Heart right ventricle (tissue), 16 donors: ENCODE measurements at places on chromosomes 2 and 18. TPM values are rescaled to one million over a fixed set of nuclear protein-coding genes. Genes with fewer than 3 reads are reported as not detected.

DNA sequence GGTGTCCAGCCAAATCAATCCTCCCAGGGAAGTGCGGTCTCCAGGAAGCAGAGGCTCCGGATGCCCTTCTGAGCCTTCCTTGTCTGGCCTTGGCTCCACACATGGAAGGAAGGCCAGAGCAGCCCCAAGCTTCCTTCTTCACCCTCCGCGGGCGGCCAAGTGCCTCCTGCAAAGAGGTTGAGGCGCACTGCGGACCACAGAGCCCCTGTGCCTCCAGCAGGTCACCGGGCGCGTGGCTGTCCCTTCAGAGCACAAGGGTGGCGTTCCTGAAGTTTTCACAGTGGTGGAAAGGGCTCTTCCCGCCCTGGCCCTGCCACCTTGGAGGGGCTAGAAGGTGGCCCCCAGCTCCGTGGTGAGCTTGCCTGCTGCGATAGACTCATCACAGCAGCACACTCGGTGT, 175.9 kb upstream of the RAB12 start:
- DNase-seq, result no peak

GRCh38 chr18:463403-463802, 37.1 kb downstream of the COLEC12 start:
- no peak for DNase-seq

- DNase-seq, result no peak
Measured at GRCh38 chr18:49611316-49611715, 49.5 kb downstream of the LIPG start.

DNA sequence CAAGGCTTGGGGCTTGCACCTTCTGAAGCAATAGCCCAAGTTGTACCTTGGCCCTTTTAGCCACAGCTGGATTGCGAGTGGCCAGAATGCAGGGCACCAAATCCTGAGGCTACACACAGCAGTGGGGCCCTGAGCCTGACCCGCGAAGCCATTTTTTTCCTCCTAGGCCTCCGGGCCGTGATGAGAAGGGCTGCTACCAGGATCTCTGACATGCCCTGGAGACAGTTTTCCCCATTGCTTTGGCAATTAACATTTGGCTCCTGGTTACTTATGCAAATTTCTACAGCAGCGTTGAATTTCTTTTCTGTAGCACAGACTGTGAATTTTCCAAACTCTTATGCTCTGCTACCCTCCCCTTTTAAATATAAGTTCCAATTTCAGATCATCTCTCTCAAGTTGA, 54.5 kb downstream of the MOCOS start:
- no peak for DNase-seq

DNA sequence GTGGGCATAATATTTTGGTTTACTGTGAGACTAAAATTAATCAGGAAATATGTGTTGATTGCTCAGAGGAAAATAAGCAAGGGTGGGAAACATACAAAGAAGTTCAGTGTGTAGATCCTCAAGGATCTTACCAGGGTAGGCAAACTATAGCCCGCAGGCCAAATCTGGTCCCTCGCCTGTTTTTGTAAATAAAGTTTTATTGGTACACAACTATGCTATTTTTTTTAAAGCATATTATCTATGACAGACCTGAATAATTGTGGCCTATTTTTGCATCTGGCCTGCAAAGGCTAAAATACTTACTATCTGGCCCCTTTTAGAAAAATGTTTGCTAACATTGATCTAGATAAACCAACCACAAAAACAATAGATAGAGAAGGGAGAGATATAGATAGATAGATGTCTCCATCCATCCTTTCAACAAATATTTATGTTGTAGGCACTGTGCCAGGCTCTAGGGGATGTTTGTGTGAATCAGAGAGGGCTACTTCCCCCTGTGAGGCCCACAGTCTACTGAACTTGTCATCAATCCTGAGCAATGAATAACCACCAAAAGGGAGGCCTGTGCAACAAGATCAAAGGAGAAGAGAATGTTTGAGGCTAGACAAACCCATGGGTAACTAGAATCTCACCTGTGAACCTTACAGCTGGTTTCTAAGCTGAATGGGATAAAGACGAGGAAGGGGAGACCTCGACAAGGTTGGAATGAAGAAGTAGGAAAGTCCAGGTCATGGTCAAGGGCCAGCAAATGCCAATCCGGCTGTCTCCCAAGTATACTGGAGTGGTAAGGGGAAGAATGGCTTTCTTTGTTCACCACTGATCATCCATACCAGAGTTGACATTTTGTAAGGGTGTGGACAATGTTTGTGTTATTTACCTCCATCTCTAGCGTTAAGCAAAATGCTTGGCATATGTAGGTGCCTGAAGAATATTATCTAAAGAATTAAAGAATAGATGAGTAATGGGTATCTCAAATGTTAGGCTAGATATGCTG, 23.6 kb downstream of the ALPK2 start:
- no peak for DNase-seq

IL18RAP gene
- total RNA-seq, result 0.57 TPM

ZNF804A gene
- not detected for total RNA-seq

VWA3B gene
- 0.41 TPM for total RNA-seq
